CMK (cell line): ENCODE measurements at places on chromosomes 16 and 17.

DNA sequence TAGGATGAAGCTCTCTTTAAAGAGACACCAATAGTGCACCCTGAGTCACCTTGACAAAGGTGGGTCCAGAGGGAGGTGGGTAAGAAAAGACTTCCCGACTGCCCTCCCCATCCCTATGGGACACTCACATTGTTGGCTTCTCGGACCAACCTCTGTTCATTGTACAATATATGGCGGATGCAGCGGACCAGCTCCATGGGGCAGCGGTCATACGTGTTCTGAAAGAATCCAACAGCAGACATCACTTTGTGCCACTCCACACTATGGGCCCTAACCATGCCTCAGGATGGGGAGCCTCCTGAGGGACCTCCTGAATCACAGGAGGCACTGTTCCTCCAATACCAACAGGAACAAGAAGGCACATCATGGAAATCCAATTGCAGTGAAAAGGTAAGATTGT lies 30.4 kb upstream of the GHDC start:
- no peak for DNase-seq

- no peak for DNase-seq
These were observed 3.2 kb upstream of the UBE2G1 start for GRCh38 chr17:4369557-4370230.

- no peak for DNase-seq
These were observed 558 bp downstream of the PEX12 start for GRCh38 chr17:35577830-35578196.

GRCh38 chr17:33978889-33979288 lies 276.2 kb upstream of the CCL2 start:
- no peak for DNase-seq

- no peak for DNase-seq
These were observed 10.7 kb upstream of the USP10 start for GRCh38 chr16:84689111-84689510.

GRCh38 chr17:6508519-6509030 lies 47.8 kb downstream of the PITPNM3 start:
- no peak for DNase-seq

- DNase-seq, result no peak
These were observed 31.9 kb upstream of the CCR7 start for GRCh38 chr17:40597156-40597555.

DNA sequence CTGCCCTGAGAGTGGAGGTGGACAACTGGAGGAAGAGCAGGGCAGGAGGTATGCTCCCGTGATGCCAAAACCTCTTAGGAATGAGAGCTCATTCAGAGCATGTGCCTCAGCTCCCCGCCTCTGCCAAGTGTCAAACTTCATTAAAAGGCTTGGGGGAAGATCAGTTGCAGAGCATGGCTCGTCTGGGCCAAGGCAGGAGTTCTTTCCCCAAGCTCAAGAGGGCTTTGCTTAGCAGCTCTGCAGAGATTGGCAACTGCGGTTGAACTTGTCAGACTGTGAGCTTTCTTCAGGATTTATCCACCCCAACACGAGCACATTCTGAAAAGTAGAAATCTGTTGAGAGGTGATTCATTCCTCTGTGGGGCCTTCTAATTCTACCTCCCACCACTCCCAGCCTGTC lies 248.1 kb downstream of the HS3ST3A1 start:
- no peak for DNase-seq

- DNase-seq, result no peak
These were observed 16.8 kb upstream of the CCL1 start for GRCh38 chr17:34379868-34380267.

DNA sequence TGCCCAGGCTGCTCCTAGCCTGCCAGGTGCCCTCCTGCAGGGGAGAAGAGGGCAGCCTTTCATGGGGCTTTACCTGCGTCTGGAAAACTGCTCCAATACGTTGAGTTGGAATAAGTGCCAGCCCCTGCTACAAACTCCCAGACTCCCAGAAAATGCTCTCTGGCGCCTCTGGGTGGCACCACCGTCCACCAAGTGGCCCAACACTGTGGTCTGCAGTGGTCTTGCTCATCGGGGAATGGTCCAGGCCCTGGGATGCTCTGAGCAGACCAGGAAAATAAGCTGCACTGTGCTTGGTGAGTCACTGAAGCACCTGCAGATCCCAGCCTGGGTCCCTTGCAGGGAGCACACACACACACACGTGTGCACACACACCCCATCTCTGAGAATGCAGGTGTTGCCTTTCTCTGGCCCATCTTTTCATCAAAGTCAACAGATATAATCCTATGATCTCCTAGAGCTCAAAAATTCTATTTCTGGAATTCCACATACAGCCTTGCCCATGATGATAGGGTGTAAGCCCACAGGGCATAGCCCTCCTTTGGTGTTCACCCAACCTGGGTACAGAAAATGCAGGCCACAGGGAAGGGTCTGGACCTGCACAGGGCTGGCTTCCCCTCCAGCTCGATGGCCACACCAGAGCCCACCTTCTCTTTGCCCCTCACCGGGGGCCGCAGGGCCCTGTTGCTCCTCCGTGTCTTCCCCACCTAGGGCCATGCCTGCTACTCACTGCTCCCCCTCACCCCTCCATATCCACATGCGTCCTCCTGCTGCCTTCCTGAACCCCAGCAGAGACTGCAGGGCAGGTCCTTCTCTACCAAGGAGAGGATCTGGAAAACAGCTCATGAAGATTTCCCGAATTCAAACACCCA lies 20.5 kb downstream of the CDIP1 start:
- no peak for DNase-seq

GRCh38 chr17:81193470-81194224 lies 27.6 kb upstream of the AATK start:
- DNase-seq, result no peak

GRCh38 chr17:38441429-38442061 lies 13.3 kb downstream of the ARHGAP23 start:
- no peak for DNase-seq

- no peak for DNase-seq
These were observed 49.6 kb upstream of the SIAH1 start for GRCh38 chr16:48434653-48435317.

GRCh38 chr16:67240506-67240905 lies 6.8 kb downstream of the FHOD1 start:
- no peak for DNase-seq

DNA sequence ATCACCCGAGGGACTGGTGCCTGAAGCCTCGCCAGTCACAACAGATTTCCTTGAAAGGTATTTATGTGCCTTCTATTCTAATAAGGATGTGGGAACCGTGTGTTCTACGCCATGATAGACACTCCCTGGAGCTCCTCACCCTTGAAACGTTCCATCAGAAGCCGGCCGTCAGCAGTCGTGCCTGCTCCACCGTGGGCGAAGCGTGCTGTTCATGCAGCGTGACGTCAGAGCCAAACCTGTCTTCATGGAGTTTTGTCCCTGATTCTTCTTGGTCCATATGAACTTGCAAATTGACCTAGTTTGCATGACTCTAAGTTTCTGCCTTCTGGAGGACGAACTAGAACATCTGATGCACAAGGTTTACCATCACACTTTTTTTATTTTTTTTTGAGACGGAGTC lies 4.5 kb upstream of the PPP1R27 start:
- DNase-seq, result no peak

- DNase-seq, result peak; percentile 68
These were observed 2.7 kb downstream of the SPNS2 start for GRCh38 chr17:4501295-4501949.

DNA sequence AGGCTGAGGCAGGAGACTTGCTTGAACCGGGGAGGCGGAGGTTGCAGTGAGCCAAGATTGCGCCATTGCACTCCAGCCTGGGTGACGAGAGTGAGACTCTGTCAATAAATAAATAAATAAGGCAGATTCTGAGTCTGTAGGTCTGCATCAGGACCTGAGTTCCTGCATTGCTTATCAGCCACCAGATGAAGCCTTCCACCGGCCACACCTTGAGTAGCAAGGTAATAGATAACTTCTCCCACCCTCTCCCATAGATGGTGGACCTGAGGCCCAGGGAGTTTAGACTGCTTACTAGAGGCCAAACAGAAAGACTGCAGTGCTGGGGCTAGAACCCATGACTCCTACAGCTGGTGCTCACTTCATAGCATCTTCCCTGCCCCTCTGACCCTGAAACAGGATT lies 22.1 kb downstream of the ZP2 start:
- no peak for DNase-seq

GRCh38 chr16:56268799-56269198 lies 77.5 kb downstream of the GNAO1 start:
- no peak for DNase-seq

- DNase-seq, result no peak
These were observed 129.0 kb downstream of the CDH13 start for GRCh38 chr16:82755570-82756282.

GRCh38 chr17:1521086-1521640 lies 4.8 kb upstream of the INPP5K start:
- DNase-seq, result no peak

DNA sequence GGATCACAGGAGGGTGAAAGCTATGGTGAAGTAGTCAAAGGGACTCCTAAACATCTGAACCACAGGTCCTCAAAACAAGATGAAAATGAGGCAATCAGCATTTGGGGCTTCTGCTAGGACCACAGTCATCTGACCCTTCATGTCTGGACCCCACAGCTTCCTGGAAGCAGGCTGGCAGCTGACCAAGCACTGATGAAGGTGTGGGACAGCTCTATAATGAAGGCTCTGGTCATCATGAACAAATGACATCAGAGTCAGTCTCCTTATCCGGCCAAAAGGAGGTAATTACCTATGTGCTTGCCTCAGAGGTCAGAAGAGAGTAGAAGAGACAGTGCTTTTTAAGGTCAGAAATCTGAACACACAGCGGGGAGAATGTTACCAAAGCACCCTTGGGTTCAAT lies 101.2 kb upstream of the GNAO1 start:
- no peak for DNase-seq

DNA sequence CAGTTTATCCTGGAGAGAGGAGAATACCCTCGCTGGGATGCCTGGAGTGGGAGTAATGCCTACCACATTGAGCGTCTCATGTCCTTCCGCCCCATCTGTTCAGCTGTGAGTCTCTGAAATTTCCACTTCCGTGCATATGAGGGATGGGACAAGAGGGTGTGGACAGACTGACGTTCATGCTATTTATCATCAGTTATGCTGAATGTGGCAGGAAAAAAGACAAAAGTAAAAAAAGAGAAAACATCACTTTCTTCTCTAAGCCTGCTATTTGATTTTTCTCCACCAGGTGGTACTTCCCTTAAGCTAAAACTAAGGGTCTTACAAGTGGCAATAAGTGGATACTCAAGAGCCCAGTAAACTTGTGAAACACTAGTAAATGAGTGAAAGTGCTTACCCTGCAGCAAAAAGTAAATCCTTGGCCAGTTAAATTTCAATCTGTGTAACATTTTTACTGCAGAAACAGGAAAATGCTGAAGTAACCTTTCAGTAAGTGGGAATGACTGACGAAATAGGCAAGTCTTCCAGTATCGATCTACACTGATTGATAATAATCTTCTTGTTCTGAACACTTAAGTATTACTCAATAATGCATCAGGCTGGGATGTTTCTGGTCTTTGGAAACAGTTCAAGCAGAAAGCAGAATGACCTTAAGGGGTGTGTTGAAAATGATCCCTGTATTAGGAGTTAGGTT lies 5.6 kb downstream of the CRYBA1 start:
- no peak for DNase-seq

DNA sequence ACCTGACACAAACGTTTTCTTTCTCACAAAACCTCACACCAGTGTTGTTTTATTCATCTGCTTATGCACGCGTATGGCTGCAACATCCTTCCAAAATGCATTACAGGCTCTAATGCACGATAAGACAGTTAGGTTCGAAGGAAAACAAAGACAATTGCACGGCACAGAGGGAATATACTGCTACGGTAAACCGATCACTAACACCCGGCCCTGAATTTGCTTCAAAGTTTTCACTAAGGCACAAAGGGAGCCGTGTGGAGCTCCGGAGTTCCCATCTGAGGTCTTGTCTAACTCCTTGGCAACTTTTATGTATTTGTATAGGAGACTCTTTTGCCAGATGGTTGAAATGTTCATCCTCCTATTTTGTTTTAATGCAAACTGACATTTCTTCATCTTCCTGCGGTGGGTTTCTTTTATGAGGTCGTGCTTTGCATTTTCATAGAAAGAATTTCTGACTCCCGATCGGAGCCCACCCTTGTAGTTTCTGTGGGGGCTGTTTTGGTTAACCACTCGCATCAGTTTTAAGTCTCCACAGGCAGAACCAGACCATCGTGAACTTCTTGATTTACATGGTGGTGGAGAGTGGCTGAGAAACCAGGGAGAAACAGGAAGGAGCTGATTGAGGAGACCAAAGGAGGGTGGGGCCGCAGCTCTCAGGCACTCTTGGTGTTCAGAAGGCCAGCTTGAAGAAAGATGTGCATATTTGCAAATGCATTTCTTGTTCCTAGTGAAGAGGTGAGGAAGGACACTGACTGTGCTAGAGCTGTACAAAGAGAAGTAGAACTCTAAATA lies 516.8 kb downstream of the MAF start:
- no peak for DNase-seq

GRCh38 chr17:61492759-61493526 lies 40.7 kb downstream of the TBX4 start:
- no peak for DNase-seq

GRCh38 chr17:60472449-60472848 lies 50.2 kb downstream of the CHCT1 start:
- DNase-seq, result no peak

GRCh38 chr16:52022177-52022576 lies 524.8 kb downstream of the TOX3 start:
- DNase-seq, result no peak
